ENCODE measurements at places on chromosomes 12 and 14. TPM values are rescaled to one million over a fixed set of nuclear protein-coding genes. Genes with fewer than 3 reads are reported as not detected.

Gene BEGAIN
- not detected for total RNA-seq

Gene NTN4
- total RNA-seq = 1.2 TPM

Gene ACACB
- 52.3 TPM for total RNA-seq

Gene MUCL1
- not detected for total RNA-seq

Gene TAS2R14
- 3.2 TPM for total RNA-seq

Gene RNF34
- 34.6 TPM for total RNA-seq

Gene UNC119B
- total RNA-seq = 28.2 TPM

Gene MYF5
- total RNA-seq = not detected

Gene ACOT2
- total RNA-seq = 84.0 TPM

Gene RIMBP2
- total RNA-seq = 2.4 TPM

Gene OS9
- total RNA-seq = 182 TPM

GRCh38 chr14:95483309-95484165, 32.9 kb downstream of the SYNE3 start:
- DNase-seq = no peak
- no peak overlapping the region for H3K4me3 ChIP-seq
- H3K27me3 ChIP-seq = no peaks in the 10 kb centered on the region
- H3K27ac ChIP-seq = no peak overlapping the region
- no peaks in the 10 kb centered on the region for H3K4me1 ChIP-seq
- H3K36me3 ChIP-seq = no peaks in the 10 kb centered on the region

GRCh38 chr12:105292705-105293104, 37.8 kb upstream of the C12orf75 start:
- no peak for DNase-seq
- no peaks in the 10 kb centered on the region for H3K36me3 ChIP-seq
- no peak overlapping the region for H3K4me3 ChIP-seq
- no peaks in the 10 kb centered on the region for H3K4me1 ChIP-seq
- no peak overlapping the region for H3K27ac ChIP-seq

DNA sequence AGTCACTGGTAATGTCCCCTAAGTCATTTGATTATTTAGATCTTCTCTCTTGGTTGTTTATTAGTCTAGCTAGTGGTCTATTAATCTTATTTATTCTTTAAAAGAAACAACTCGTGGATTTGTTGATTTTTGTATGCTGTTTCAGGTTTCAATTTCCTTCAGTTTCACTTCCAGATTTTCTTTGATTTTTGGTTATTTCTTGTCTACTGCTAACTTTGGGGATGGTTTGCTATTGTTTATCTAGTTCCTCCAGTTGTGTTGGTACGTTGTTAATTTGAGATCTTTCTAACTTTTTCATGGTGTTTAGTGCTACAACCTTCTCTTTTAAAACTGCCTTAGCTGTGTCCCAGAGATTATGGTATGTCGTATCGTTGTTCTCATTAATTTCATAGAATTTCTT, 18.5 kb upstream of the CD69 start:
- no peaks in the 10 kb centered on the region for H3K36me3 ChIP-seq
- no peak overlapping the region for H3K27ac ChIP-seq
- no peaks in the 10 kb centered on the region for H3K4me1 ChIP-seq

DNA sequence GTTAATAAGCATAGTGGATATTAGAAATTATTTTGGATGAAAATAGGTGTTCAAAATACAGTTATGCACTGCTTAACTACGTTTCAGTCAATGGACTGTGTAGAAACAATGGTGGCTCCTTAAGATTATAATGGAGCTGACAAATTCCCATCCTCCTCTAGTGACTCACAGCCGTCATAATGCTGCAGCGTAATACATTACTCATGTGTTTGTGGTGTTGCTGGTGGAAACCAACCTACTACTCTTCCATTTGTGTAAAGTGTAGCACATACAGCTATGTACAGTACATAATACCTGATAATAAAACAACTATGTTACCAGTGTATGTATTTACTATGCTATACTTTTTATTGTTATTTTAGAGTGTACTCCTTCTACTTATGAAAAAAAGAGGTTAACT, 111.2 kb upstream of the TMCC3 start:
- H3K4me3 ChIP-seq = no peak overlapping the region
- H3K36me3 ChIP-seq = no peaks in the 10 kb centered on the region
- H3K4me1 ChIP-seq = no peaks in the 10 kb centered on the region
- DNase-seq = no peak

- no peak overlapping the region for H3K27ac ChIP-seq
- no peaks in the 10 kb centered on the region for H3K4me1 ChIP-seq
- no peaks in the 10 kb centered on the region for H3K36me3 ChIP-seq
- no peak for DNase-seq
- H3K4me3 ChIP-seq = no peak overlapping the region
Observed at GRCh38 chr12:77072833-77073495, 7.6 kb upstream of the E2F7 start.

- H3K4me3 ChIP-seq = no peak overlapping the region
- H3K36me3 ChIP-seq = no peaks in the 10 kb centered on the region
- no peak overlapping the region for H3K27ac ChIP-seq
Observed at GRCh38 chr12:56989861-56990610, 16.3 kb downstream of the ZBTB39 start.

GRCh38 chr12:127194176-127194575, 1072.8 kb upstream of the TMEM132C start:
- no peak overlapping the region for H3K27ac ChIP-seq
- DNase-seq = peak; percentile 5
- no peaks in the 10 kb centered on the region for H3K27me3 ChIP-seq
- H3K4me1 ChIP-seq = no peaks in the 10 kb centered on the region
- H3K4me3 ChIP-seq = no peak overlapping the region

GRCh38 chr12:3320881-3321509, 170.0 kb upstream of the PRMT8 start:
- no peaks in the 10 kb centered on the region for H3K4me1 ChIP-seq
- H3K27ac ChIP-seq = no peak overlapping the region
- H3K36me3 ChIP-seq = no peaks in the 10 kb centered on the region
- DNase-seq = no peak
- H3K27me3 ChIP-seq = no peaks in the 10 kb centered on the region
- no peak overlapping the region for H3K4me3 ChIP-seq

DNA sequence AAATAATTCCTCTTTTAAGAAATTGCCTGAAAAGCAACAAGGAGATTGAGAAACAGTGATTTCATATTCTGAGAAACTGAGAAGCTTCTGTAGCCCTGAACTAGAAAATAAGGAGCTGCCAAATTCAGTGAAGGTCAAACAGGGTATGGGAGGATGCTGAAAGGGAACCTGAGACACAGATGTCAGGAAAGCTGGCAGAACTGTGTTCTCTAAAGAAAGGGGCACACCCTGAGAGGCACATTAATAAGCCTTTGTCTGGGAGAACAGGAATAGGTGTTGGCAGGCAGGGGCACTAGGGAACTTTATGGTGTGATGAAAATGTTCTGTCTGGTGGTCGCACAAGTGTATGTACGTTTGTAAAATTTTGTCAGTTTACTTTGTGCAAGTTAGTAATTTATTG, 29.6 kb downstream of the VRK1 start:
- DNase-seq = no peak
- H3K4me1 ChIP-seq = peaks cover 12% of the 10 kb centered on the region
- no peaks in the 10 kb centered on the region for H3K27me3 ChIP-seq
- no peaks in the 10 kb centered on the region for H3K36me3 ChIP-seq
- no peak overlapping the region for H3K4me3 ChIP-seq
- no peak overlapping the region for H3K27ac ChIP-seq

DNA sequence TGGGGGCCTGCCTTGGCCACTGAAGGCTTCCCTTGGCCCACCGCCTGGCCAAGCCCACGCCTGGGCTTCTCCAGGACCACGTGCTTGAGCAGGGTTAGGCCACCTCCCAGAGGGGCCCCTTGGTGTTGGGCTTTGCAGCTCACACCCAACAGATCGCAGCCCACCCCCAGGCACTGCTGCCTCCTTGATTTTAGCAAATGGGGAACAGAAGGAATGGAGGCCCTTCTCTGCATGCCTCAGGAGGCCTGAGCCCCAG, 23.3 kb downstream of the RAB35 start:
- H3K4me3 ChIP-seq = no peak overlapping the region
- no peaks in the 10 kb centered on the region for H3K27me3 ChIP-seq
- peaks cover 9% of the 10 kb centered on the region for H3K36me3 ChIP-seq
- peak overlapping the region; percentile 71 for H3K27ac ChIP-seq

DNA sequence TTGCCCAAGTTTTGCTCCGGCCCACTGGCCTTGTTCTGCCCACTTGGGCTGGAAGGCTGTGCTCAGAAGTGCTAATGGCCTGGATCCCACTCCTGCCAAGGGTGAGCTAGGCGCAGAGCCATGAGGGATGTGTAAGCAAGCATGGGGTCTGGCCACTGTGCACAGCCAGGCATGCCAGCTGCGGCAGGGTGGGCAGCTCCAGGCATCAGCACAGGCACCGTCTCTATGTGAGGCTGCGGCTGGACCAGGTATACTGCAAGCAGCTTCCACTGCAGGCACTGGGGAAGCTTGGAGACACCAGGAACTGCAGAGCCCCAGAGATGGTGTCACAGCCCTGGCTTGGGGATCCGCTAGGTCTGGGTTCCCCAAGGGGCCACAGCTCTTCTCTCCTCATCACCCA, 264.9 kb downstream of the LRIG3 start:
- H3K36me3 ChIP-seq = no peaks in the 10 kb centered on the region
- H3K4me1 ChIP-seq = no peaks in the 10 kb centered on the region
- DNase-seq = no peak
- H3K27me3 ChIP-seq = no peaks in the 10 kb centered on the region

DNA sequence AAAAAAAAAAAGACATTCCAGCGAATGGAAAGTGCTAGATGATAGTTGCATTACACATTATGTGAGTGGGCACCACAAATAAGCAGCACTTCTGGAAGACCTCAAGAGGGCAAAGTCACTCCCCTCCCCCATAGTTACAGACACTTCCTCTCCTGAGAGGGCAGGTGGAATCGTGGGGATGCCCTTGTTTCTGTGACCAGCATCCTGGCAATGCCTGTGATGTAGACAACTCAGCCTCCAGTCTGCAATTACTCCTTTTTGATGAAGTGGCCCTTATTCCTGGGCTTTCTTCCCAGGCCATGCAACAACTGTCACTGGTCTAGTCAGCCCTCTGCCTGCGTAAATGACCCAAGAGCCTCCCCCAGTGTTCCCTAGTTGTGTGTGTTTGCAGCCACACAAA, 104.8 kb downstream of the VRK1 start:
- no peak for DNase-seq
- no peaks in the 10 kb centered on the region for H3K36me3 ChIP-seq
- no peak overlapping the region for H3K27ac ChIP-seq
- H3K4me3 ChIP-seq = no peak overlapping the region
- peaks cover 5% of the 10 kb centered on the region for H3K4me1 ChIP-seq

- H3K4me3 ChIP-seq = no peak overlapping the region
- no peaks in the 10 kb centered on the region for H3K36me3 ChIP-seq
- H3K4me1 ChIP-seq = peaks cover 4% of the 10 kb centered on the region
- DNase-seq = no peak
- no peaks in the 10 kb centered on the region for H3K27me3 ChIP-seq
Observed at GRCh38 chr14:74531006-74531405, 37.4 kb downstream of the ISCA2 start.

DNA sequence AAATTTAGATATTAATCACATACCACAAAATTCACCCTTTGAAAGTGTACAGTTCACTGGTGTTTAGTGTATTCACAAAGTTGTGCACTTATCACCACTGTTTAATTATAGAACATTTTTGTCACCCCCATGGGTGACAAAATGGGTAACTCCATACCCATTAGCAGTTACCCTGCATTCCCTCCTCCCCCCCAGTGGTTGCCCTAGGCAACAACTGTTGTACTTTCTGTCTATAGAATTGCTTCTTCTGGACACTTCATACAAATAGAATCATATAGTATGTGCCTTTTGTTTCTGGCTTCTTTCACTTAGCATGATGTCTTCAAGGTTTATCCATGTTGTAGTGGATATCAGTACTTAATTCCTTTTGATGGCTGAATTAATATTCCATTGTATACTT, 52.7 kb downstream of the FBXO34 start:
- no peaks in the 10 kb centered on the region for H3K27me3 ChIP-seq
- no peak for DNase-seq
- H3K27ac ChIP-seq = no peak overlapping the region
- no peak overlapping the region for H3K4me3 ChIP-seq

DNA sequence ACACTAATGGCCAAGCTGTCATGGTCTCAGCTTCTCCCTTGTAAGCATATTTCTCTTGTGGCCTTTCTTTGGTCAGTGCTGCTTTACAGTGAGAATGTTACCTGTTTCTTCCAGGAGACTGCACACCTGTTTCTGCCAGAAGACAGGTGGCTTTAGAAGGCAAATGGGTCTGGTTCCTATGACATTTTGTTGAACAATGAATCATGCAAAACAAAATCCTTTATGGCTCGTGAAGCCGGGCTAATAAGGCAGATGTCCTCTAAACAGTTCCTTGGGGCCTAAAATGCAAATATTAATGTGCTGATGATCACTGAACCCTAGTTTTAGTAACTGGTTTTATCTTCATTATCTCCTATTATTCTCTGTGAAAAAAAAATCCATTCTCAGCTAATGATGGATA, 927.6 kb downstream of the GALC start:
- H3K36me3 ChIP-seq = no peaks in the 10 kb centered on the region
- no peaks in the 10 kb centered on the region for H3K27me3 ChIP-seq
- no peak overlapping the region for H3K27ac ChIP-seq
- no peaks in the 10 kb centered on the region for H3K4me1 ChIP-seq
- no peak for DNase-seq

GRCh38 chr12:10540776-10541205, 35.1 kb downstream of the EIF2S3B start:
- no peaks in the 10 kb centered on the region for H3K36me3 ChIP-seq
- no peak overlapping the region for H3K4me3 ChIP-seq
- no peaks in the 10 kb centered on the region for H3K27me3 ChIP-seq
- no peaks in the 10 kb centered on the region for H3K4me1 ChIP-seq
- DNase-seq = no peak
- H3K27ac ChIP-seq = no peak overlapping the region

GRCh38 chr14:28966416-28967233, 200.0 kb downstream of the FOXG1 start:
- no peaks in the 10 kb centered on the region for H3K4me1 ChIP-seq
- H3K27me3 ChIP-seq = no peaks in the 10 kb centered on the region
- no peaks in the 10 kb centered on the region for H3K36me3 ChIP-seq

DNA sequence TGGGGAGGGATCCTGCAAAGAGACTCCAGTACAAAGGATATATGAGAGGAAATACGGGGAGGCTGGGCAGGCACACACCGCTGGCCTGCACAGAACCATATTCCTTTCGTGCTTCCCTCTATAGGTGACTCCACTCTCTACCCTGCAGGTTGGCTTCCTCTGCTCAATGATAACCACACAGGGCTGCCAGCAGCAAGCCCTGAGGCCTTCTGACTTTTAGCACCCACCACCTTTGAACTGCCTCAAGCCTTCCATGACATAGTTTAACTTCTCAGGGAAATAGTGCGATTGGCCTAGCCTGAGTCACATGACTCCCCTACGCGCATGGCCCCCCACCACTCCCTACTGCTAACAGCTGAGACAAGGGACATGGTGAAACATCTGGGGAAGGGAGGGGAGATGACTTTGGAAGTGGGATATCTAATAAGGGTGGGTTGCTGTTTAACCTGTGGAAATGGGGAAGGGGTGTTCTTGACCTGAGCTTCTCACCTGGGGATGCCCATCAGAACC, 3.0 kb upstream of the FOXN3 start:
- DNase-seq = no peak
- no peak overlapping the region for H3K27ac ChIP-seq
- H3K36me3 ChIP-seq = no peaks in the 10 kb centered on the region

GRCh38 chr12:75850721-75851462, 180.7 kb downstream of the PHLDA1 start:
- H3K4me1 ChIP-seq = peaks cover 8% of the 10 kb centered on the region
- DNase-seq = no peak
- no peak overlapping the region for H3K4me3 ChIP-seq
- no peaks in the 10 kb centered on the region for H3K27me3 ChIP-seq
